ENCODE measurements at places on chromosomes 12 and 14. TPM values are rescaled to one million over a fixed set of nuclear protein-coding genes. Genes with fewer than 3 reads are reported as not detected.

GRCh38 chr14:78335531-78335930 lies 165.4 kb downstream of the NRXN3 start:
- DNase-seq = no peak
- H3K27me3 ChIP-seq = no peaks in the 10 kb centered on the region
- H3K36me3 ChIP-seq = no peaks in the 10 kb centered on the region
- no peak overlapping the region for H3K27ac ChIP-seq

GRCh38 chr12:100266585-100266834 lies 369 bp downstream of the DEPDC4 start:
- H3K27me3 ChIP-seq = no peaks in the 10 kb centered on the region
- H3K27ac ChIP-seq = peak overlapping the region; percentile 62
- no peaks in the 10 kb centered on the region for H3K4me1 ChIP-seq
- H3K4me3 ChIP-seq = peak overlapping the region; percentile 95

GRCh38 chr14:67270145-67270753 lies 29.0 kb downstream of the PALS1 start:
- H3K4me1 ChIP-seq = peaks cover 5% of the 10 kb centered on the region
- H3K27me3 ChIP-seq = no peaks in the 10 kb centered on the region
- DNase-seq = no peak

DNA sequence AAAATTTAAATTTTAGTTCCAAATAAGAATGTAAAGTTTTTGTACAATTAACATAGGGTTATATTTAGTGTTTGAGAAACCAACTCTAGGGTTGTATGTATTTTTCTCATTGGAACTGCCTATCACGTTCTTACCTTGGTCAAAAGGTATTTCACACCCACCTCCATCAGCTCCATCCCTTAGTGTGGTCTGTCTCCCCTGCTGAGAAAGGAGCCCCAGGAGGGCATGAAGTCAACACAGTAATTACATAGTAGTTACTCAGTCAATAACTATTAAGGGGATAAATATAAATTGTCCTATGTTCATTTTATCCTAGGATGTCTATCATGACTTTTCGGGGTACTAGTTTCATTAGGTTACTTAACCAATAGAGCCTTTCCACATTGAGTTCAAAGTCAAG lies 106.3 kb downstream of the AKAP6 start:
- no peak overlapping the region for H3K4me3 ChIP-seq
- DNase-seq = no peak
- no peak overlapping the region for H3K27ac ChIP-seq

- H3K36me3 ChIP-seq = no peaks in the 10 kb centered on the region
- H3K4me3 ChIP-seq = no peak overlapping the region
- no peaks in the 10 kb centered on the region for H3K4me1 ChIP-seq
- no peak for DNase-seq
These were observed 250.0 kb upstream of the PLEKHG7 start for GRCh38 chr12:92452763-92453162.

- peaks cover 9% of the 10 kb centered on the region for H3K4me1 ChIP-seq
- H3K27ac ChIP-seq = no peak overlapping the region
- H3K36me3 ChIP-seq = no peaks in the 10 kb centered on the region
- H3K4me3 ChIP-seq = no peak overlapping the region
- no peaks in the 10 kb centered on the region for H3K27me3 ChIP-seq
- peak; percentile 48 for DNase-seq
These were observed 1.9 kb upstream of the SEL1L start for GRCh38 chr14:81535396-81536164.

DNA sequence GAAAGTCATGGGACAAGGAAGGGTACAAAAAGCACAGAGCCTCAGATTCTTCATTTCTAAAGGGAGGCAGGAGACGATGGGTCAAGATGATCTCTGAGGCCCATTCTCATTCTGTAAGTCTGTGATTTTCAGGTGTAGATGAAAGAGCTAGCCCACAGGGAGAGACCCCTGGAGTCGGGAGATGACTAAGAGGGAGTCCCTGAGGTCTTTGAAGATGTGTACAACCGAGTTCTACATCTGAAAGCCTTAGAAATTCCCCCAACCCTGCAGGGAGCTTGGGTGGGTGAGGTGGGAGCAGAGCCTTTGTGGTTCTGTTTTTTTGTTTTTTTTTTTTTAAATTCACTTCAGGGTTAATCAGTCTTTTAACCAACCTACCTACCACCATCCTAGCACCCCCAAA lies 3.1 kb downstream of the WNT10B start:
- no peak for DNase-seq
- H3K4me1 ChIP-seq = peaks cover 3% of the 10 kb centered on the region
- no peak overlapping the region for H3K4me3 ChIP-seq
- peaks cover 38% of the 10 kb centered on the region for H3K27me3 ChIP-seq
- H3K36me3 ChIP-seq = no peaks in the 10 kb centered on the region

DNA sequence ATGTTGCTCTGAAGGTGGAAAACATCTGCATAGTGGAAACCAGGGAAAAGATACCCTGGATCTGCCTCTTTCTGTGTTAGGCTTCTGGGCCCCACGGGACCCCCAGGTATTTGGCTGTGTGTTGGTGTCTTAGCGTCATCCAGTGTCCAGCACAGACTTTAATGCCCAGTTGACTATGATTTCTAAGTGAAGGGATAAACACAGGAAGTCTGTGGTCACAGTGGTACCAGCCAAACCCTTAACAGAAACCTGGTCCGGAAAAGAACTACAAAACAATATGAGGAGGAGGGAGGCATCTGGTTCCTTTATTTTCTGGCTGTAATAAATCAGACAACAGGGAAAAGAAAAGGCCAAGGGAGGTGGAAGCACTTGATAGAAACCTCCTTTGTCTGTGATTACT lies 56.4 kb downstream of the CMKLR1 start:
- DNase-seq = no peak
- no peaks in the 10 kb centered on the region for H3K4me1 ChIP-seq
- H3K27me3 ChIP-seq = no peaks in the 10 kb centered on the region
- no peaks in the 10 kb centered on the region for H3K36me3 ChIP-seq
- H3K27ac ChIP-seq = no peak overlapping the region

- DNase-seq = peak; percentile 70
- H3K27ac ChIP-seq = no peak overlapping the region
- H3K4me3 ChIP-seq = no peak overlapping the region
- H3K27me3 ChIP-seq = peaks cover 9% of the 10 kb centered on the region
- peaks cover 6% of the 10 kb centered on the region for H3K4me1 ChIP-seq
These were observed 10.7 kb upstream of the FKBP4 start for GRCh38 chr12:2783936-2784600.

DNA sequence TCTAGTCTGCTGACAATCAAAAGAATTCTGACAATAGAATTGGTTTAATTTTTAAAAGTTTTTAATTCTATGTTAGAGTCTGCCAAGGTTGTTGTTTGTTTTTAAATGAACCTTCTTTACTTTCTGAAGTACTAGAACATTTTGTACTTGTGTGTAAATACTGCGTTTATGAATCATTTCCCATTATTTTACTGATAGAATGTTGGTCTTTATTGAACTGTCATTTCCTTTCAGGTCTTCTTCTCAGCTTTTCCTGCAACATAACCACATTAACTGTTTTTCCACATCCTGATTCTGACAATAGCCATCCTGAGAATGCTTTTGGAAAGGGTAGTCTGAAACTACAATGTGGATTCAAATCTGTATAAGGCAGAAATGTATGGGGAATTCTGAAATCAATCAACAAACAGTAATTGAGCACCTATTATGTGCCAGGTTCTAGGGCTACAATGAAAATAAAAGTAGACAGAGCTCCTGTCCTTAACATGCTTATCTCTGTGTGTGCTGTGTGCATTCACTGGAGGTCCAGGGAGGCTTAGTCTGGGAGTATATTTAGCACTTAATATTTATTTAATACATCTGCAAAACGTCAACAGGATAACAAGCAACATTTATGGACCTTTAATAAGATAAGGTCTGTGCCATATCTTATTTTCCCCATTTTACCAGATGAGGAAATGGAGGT lies 73.1 kb upstream of the SLC38A2 start:
- peaks cover 5% of the 10 kb centered on the region for H3K4me1 ChIP-seq
- no peak overlapping the region for H3K4me3 ChIP-seq
- no peaks in the 10 kb centered on the region for H3K36me3 ChIP-seq
- no peaks in the 10 kb centered on the region for H3K27me3 ChIP-seq
- no peak overlapping the region for H3K27ac ChIP-seq

DNA sequence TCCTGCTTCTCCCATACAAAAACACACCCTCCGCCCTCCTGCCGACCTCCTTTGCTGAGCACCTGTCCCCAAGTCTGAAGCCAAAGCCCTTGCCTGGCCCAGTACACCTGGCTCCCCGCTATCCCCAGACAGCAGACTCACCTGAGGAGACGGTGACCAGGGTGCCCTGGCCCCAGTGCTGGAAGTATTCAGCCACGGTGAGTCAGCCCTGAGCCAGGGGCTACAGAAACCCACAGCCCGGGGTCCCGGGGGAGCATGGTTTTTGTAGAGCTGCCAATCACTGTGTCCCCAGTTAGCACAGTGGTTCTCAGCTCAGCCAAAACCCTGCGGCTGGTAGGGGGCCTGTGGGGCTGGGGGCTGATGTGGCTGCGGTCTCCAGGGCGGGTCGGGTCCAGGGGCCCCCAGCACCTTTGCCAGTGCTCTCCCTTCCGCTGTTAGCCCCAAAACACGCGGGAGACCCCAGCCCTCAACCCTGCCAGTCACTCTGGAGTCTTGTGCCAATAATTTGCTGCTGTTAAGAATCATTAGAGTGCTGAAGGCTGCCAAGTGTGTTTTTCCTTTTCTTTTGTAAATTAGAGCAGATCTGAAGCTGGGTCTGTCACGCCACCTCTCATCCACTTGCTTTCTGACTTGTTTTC lies 339.0 kb downstream of the TMEM121 start:
- H3K36me3 ChIP-seq = no peaks in the 10 kb centered on the region
- H3K27ac ChIP-seq = no peak overlapping the region
- no peak overlapping the region for H3K4me3 ChIP-seq
- no peak for DNase-seq
- H3K27me3 ChIP-seq = no peaks in the 10 kb centered on the region

DNA sequence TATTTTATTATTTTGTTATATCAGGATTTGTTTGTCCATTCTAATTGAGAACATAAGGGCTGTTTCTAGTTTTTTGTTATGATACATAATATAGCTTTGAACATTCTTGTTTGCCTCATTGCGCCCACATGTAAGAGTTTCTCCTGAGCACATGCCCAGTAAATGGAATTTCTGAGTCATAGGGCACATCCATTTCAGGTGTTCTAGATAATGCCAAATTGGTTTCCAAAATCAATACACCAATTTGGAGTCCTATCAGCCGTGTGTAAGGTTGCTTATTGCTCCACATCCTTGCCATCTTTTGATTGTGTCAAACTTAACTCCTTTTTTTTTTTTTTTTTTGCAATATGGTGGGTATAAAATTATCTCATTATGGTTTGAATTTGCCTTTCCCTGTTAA lies 97.9 kb upstream of the RESF1 start:
- H3K36me3 ChIP-seq = no peaks in the 10 kb centered on the region
- H3K27ac ChIP-seq = no peak overlapping the region
- H3K4me1 ChIP-seq = no peaks in the 10 kb centered on the region
- no peak for DNase-seq

- H3K27me3 ChIP-seq = no peaks in the 10 kb centered on the region
- peaks cover 1% of the 10 kb centered on the region for H3K4me1 ChIP-seq
- H3K27ac ChIP-seq = no peak overlapping the region
- no peak for DNase-seq
These were observed 94.1 kb downstream of the NINJ2 start for GRCh38 chr12:569091-569676.

- peaks cover 11% of the 10 kb centered on the region for H3K4me1 ChIP-seq
- no peak overlapping the region for H3K4me3 ChIP-seq
- H3K27me3 ChIP-seq = no peaks in the 10 kb centered on the region
- peak overlapping the region; percentile 79 for H3K27ac ChIP-seq
These were observed 11.6 kb downstream of the BHLHE41 start for GRCh38 chr12:26113181-26113654.

DNA sequence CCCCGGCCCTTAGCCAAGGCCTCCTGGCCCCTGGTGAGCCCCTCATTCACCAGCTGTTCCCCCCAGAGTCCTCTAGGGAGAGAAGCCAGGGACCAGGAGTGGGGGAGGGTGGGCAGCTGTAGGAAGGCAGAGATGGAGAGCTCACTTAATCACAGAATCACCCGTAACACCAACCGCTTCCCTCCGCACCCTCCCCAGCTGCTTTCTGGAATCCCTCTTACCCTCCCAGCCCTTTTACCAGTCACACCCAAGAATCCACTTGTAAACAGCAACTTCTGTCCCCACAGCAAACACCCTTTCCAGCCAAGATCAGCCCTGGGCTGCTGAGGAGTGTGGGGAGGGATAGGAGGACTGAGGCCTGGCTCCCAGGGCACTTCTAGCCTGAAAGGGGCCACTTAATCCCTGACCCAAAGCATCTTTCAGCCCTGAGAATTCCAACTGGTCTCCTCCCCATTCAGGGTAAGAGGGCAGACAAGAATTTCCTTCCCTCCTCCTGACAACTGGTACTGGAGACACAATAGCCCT lies 18.8 kb downstream of the NCKAP5L start:
- H3K27ac ChIP-seq = peak overlapping the region; percentile 57
- no peak for DNase-seq
- no peak overlapping the region for H3K4me3 ChIP-seq
- no peaks in the 10 kb centered on the region for H3K27me3 ChIP-seq

DNA sequence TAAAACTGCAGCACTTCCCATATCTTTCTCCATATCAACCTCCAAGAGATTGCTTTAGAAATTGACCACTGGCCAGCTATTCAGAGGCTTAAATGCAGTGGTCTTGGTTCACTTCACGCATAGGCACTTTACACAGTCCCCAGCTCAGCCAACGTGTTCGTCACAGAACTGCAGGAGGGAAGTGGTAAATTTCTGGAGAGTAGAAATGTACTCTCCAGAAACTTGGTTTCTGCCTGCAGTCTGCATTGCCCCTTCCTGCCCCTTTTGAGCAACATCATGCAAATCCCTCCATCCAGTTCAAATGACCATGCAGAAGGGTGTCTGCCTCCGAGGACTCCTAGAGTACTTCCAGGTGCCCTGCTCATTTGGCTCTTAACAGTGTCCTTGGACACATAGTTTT lies 42.7 kb upstream of the NEDD1 start:
- no peak overlapping the region for H3K27ac ChIP-seq
- no peaks in the 10 kb centered on the region for H3K4me1 ChIP-seq
- H3K27me3 ChIP-seq = no peaks in the 10 kb centered on the region
- no peak for DNase-seq
- no peak overlapping the region for H3K4me3 ChIP-seq

GRCh38 chr12:39792938-39793337 lies 173.3 kb upstream of the ABCD2 start:
- no peaks in the 10 kb centered on the region for H3K27me3 ChIP-seq
- no peak for DNase-seq
- no peaks in the 10 kb centered on the region for H3K36me3 ChIP-seq

The WNT5B gene
- polyA plus RNA-seq = 3.6 TPM

The TEX22 gene
- polyA plus RNA-seq = not detected

The SLC7A8 gene
- 11.3 TPM for polyA plus RNA-seq

The LETMD1 gene
- polyA plus RNA-seq = 91.7 TPM

The PMEL gene
- polyA plus RNA-seq = 1.8 TPM

The PLEK2 gene
- 78.5 TPM for polyA plus RNA-seq

The CIT gene
- 6.1 TPM for polyA plus RNA-seq

The FSCB gene
- polyA plus RNA-seq = not detected

The TAS2R20 gene
- polyA plus RNA-seq = 0.15 TPM

The RASAL1 gene
- not detected for polyA plus RNA-seq

The SYNDIG1L gene
- not detected for polyA plus RNA-seq

The CAPZA3 gene
- not detected for polyA plus RNA-seq

The LGR5 gene
- polyA plus RNA-seq = 6.4 TPM

The GALNT8 gene
- 14.4 TPM for polyA plus RNA-seq

The TIGAR gene
- polyA plus RNA-seq = 4.7 TPM

The PLEKHD1 gene
- polyA plus RNA-seq = 0.04 TPM

The AKAP3 gene
- polyA plus RNA-seq = 0.45 TPM
